ENCODE measurements at places on chromosomes 11 and 22.

DNA sequence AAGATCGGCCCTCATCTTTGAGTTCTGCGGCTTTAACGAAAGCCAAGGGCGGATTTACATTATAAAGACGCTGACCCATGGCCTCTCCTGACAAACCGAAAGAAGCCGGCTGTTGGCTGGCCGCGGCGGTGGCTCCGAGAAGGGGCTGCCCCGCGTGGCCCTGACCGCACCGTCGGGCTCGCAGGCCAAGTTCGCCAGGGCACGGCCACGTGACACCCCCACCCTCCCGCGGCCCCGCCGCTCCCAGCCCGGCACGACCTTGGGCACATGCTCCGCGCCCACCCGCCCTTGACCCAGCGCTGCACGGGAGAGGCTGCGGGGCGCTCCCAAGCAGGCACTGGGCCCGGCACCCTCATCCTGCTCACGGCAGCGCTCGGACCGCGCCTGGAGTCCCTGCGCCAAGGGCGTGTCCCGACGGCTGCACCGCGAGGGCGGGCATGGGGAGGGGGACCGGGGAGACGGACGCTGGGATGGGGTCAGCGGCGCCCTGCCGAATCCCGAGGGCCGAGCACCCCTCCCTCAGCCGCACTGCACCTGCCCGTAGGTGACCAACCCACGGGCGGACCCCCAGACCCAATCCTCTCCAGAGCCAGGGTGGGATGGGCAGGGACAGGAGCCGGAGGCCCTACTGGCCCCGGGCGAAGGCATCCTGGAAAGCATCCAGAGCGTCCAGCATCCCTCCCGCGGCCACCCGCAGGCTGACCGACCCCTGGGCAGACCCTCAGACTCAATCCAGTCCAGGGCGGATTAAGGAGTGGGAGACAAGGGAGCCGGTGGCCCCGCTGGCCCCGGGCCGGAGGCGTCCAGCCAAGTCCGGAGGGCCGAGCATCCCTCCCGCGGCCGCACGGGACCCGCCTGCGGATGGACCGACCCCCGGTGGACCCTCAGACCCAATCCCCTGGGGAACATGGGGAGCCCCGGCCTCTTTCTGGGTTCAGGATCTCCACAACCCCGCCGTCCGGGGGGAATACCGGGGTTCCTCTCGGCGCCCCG, 759 bp downstream of the CPT1A start:
- no peak for DNase-seq

DNA sequence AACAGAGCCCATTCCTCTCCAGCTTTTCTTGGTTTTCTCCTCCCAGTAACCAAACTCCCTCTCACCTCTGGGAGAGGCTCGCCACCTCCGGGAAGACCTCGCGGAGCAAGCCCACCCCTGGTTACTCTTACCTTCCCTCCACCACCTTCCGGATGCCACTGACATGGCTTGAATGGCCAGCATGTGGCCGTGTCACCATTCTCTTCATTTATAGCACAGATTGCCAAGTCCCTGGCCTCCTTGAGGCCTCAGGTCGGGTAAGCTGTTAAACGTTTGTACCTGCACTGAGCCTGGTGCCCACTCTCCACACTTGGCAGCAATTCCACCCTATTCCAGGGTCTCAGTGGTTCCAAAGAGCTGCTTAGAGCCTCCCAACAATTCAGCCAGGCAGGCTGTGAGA, 8.0 kb upstream of the FXYD2 start:
- DNase-seq, result no peak

- no peak for DNase-seq
Measured at GRCh38 chr11:84061726-84062125, 775.6 kb upstream of the CCDC90B start.

GRCh38 chr22:47176573-47177333, 414.3 kb downstream of the TBC1D22A start:
- DNase-seq, result no peak

DNA sequence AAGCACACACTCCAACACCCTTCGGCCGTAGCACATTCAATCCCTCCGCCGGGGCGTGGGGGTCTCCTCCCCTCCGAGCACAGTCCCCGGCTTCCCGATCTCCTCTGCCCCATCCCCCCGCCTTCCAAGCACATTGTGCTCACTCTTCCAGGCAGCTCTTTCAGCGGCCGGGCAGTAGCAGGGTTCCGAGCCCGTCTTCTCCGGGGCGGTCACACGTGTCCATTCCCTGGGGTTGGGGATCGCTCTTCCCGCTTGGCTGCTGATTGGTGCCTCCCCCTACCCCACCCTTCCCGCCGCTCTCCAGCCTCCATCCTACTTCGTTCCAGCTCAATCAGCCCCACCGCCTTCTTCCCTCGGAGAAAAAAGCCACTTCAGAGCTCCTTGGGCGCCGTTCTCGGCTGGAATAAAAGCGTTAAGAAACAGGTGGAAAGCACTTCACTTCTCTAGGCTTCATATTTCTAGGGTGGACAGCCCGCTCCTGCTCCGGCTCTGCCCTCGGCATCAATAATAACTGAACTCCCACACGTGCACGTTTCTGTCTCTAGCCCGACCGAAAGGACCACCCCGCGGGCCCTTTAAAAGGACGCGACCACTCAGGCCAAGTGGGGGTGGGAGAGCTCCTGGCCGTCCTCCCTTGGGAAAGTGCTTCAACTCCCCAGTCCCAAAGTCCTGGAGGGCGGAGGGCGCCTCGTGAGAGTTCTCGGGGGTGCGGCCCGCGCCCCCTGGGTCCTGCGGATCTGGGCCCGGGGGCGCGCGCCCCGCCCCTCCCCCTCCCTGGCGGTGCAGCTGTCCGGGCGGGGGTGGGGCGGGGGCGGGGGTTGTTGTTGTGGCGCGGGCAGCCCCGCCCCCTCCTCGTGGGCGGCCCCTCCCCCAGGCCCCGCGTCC, 464 bp upstream of the CECR2 start:
- DNase-seq, result peak; percentile 78

DNA sequence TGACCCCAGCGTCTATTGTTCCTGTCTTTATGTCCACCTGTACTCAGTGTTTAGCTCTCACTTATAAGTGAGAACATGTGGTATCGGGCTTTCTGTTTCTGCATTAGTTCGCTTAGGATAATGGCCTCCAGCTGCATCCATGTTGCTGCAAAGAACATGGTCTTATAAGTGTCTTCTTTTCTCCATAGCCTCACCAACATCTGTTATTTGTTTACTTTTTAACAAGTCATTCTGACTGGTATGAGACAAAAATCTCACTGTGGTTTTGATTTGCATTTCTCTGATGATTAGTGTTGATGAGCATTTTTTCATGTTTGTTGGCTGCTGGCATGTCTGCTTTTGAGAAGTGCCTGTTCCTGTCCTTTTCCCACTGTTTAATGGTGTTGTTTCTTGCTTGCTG, 21.7 kb upstream of the SLN start:
- DNase-seq, result no peak

DNA sequence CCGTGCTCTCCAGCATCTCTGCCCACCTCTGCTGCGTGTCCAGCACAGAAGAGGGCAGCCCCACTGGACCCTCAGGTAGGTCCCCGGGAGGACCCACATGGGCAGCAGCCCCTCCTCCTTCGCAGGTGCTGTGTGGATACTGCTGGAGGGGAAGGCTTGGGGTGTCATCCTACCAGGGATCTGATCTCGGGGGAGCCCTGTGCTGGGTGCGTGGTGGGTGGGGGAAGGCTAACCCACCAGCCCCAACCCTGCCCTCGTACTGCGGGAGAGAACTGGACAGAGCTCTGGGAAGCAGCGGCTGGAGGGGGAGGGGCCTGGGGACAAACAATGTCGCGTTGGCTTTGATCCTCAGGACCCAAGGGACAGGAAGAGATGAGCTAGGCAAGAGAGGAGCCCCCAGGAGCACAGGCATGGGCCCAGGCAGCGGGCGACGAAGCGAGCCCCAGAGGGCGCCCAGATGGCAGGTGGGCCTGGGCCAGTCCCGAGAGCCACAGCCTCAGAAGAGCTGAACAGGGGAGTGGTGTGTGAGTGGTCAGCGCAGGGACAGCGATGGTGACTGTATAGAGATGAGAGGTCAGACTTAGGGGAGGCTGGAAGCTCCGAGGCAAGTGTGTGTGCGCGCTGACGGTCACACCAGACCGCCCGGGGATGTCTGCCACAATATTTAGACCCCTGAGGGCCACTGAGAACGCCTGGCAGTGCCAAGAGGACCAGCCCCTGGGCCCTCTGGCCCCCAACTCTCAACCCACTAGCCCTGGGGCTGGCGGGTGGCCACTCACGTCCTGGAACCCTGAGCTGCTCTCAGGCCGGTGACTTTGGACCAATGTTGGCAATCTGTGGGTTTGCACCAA, 1.4 kb upstream of the PIM3 start:
- no peak for DNase-seq

DNA sequence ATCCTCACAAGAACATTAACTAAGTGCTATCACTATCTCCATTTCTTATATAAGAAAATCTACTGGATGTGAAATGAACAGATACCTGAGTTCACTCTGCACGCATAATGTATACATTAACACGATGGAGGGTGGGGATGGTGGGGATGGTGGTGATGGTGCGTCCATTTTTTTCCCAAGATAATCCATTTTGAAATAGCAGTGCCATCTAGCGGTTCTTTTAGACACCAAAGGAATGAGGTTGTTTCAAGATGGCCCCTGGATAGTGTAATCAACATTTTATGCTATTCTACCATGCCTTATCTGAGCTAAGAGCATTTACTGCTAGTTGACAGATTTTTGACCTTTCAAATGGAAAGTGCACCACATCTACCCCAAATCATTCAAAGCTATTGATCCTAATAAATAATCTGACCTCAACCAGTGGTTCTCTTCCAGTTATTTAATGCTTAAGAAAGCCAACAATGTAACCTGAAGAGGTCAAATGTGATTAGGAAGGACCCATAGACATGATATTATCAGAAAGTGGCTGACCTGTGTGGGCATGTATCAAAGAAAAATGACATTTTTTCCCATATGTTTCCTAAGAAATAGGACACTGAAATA, 714.7 kb upstream of the TENM4 start:
- no peak for DNase-seq

GRCh38 chr11:11931461-11932055, 76.9 kb downstream of the DKK3 start:
- DNase-seq, result peak; percentile 15

All from right renal cortex interstitium (tissue), 3 donors.